ENCODE measurements at places on chromosomes 3 and 15.
A peak's percentile ranks its signal among the peaks of the same experiment; 100 is the strongest.

DNA sequence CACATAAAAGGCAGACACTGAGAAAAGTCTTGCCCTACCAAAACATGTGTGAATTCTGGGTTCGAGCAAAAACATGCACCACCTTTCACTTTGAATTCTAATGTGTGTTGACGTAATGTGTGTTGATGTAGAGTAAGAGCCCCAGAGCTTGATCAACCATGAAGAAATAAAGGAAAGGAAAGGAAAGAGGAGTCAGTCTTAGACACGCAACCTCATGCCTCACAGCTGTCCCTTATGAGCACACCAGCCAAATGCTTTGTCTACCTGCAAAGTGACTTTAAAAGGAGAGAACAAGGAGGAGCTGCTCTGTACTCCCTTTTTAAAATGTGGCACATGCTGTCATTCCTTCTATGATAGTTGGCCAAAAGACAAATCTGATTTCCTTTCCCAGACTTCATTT is 80.8 kb downstream of the RFTN1 start:
- no peak for DNase-seq

DNA sequence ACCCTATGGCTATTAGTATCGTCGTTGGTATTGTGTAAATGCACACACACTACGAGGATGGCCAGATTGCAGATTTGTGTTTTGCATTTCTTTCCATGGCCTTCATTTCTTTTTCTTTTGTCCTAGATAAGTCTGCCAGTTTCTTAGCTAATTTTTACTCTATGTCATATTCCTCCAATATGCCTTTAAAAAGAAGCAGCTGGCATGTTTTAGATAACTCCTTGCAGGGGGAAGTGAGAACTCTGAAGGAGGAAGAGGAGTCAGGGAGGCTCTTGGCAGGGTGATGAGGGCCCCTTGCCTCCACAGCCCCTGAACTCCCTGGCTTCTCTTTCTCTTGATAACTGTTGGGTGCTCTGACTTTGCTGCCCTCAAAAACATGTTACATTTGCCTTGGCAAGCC is 244.0 kb downstream of the GABRG3 start:
- no peak for DNase-seq

DNA sequence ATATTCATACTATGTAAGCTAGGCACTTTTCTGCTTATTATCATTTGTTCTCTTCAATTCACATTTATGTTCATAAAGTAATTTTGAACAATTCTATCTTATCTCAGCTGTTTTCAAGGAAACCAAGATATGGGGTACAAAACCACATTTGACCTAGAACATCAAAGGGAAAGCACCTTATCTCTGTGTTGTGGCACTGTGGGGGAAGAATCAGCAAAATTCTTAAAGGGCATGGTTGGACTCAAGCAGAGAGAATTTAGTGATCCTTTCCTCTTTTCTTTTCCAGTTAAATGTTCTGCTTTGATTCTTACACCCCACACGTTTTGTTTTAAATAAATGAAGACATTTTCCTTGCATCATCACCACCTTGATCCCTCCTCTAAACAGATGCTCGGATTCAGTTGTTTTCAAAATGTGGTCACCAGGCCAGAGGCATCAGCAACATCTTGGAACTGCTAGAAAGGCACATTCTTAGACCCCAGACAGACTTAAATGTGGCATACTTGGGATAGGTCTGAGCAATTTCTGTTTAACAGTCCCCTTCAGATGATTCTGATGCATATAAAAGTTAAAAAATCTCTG is 128.4 kb upstream of the TP63 start:
- DNase-seq: no peak

DNA sequence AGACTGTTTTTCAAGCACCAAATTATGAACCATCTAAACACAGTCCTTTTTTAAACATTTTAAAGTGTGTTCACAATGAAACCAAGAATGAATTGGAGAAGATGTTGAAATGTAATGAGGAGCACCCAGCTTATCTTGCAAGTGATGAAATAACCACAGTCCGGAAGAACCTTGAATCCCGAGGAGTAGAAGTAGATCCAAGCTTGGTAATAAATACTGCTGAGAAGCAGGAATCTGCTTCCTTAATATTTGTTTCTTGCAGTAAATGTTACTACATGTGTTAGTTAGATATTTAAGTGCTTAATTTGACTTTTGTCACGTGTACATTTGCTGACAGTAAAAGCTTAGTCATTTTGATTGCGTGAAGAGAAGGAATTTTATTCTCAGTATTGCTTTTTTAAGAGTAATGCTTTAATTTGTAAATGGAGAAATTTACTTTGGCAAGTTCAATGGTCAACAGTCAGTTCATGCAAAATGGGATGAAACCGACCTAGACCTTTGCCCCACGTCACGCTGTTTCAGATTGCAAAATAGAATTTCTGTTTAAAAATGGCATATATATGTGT is 69.8 kb downstream of the OPA1 start:
- no peak for DNase-seq

- no peak for DNase-seq
Observed at GRCh38 chr15:77195586-77195985, 124.7 kb upstream of the TSPAN3 start.

GRCh38 chr3:50600841-50601591 is 10.6 kb downstream of the CISH start:
- peak; percentile 77 for DNase-seq

DNA sequence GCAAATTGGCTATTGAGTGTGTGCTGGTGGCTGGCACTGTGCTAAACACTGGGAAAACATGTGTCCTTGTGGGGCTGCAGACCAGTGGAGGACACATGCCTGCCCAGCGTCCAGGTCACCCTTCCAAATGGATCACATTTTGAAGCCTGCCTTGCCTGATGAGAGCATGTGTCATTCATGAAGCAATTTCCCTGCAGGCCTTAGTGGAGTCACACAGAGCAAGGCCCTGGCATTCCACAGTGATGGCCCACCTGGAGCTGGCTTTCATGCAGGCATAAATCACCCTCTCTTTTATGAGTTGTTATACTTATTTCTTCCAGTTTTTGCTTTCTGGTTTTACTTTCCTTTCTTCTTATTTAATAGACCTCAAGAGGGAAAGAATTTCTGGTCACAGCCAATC is 219.5 kb downstream of the EPHB1 start:
- no peak for DNase-seq

- peak; percentile 29 for DNase-seq
Observed at GRCh38 chr3:46833346-46834300, 29.6 kb downstream of the MYL3 start.

DNA sequence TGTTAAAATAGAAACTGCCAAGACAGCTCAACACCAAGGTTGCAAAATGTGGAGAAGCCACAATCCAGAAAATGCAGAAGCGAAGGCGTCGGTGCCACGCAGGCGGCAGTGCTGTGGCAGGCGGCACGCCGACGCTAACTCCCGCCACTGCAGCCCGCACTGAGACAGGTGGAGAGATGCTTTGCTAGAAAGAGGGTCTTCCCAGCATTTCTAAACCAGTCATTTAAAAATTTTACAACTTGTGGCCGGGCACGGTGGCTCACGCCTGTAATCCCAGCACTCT is 23.2 kb downstream of the CYFIP1 start:
- DNase-seq: no peak

- no peak for DNase-seq
Observed at GRCh38 chr3:172869784-172870518, 119.4 kb downstream of the ECT2 start.

DNA sequence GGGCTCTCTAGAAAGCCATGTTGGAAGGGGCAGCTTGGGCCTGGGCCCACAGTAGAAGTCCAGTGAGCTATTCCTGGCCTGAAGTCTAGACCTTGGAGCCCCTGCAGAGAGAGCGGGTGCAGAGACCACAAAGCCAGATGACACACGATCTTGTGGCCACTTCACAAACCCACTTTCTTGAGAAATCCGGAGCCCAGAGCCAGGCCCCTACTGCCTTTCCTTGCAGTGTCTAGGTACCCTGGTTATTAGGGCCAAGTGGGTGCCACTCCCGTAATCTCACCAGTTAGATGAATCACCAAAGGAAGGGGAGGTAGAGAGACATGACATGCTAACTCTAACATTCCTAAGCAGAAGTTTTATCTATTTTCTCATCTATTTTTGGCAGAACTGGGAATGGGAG is 72.5 kb upstream of the ADAMTSL3 start:
- no peak for DNase-seq

GRCh38 chr3:169914321-169914720 is 2.9 kb downstream of the SAMD7 start:
- DNase-seq: no peak

- no peak for DNase-seq
Observed at GRCh38 chr3:47663630-47664240, 85.1 kb upstream of the CSPG5 start.

DNA sequence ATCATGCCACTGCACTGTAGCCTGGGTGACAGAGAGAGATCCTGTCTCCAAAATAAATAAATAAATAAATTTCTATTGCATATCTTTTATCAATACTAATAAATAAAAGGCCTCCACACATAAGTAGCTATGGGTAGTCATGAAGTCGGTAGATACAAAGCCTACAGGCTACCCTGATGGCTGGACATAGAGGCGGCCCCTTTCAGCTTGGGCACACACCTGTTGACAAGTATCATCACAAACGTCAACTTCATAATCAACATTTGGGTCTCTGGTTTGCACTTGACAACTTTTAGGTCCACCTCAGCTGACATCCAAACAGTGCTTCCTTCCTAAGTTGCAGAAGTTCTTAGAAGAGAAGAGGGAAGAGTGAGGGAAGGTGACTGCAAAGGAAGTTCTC is 53.4 kb downstream of the ITGA11 start:
- no peak for DNase-seq

GRCh38 chr3:212432-212831 is 15.9 kb downstream of the CHL1 start:
- DNase-seq: no peak

DNA sequence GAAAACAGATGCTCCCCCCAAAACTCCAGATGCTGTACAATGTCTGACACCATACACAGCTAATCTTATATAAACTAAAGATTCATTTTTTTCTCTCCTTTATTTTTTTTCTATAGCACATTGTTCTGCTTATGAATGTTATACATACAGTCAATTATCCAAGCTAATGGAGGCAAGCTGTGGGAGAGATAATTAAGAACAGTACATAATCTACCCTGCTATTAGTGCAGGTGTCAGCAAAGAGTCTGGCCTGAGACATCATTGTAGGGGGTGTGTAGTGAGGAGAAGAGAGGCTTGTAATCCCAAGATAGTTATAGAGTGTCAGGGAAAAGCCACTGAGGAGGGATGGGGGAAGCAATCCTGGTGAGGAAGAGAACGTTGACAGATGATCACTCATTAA is 25.4 kb upstream of the CHMP2B start:
- peak; percentile 52 for DNase-seq

DNA sequence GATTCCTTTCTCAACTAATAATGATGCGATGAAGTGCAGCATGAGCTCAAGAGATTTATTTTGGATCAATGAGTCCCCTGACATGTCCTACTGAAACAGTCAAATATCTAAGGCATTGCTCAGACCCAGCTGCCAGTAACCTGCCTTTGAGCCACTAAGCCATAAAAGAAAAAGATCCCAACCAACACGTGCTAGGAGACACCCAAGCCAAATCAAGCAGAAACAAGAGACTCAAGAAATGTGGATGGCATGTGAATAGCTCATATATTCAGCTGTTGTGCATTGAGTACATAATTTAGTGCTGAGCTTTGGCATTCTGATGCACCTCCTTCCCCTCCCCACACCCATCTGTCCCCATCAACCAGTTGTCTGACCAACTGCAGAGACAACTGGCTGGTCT is 29.2 kb downstream of the GJD2 start:
- DNase-seq: no peak

All from D341Med (cell line).